Renal cortical epithelial cell (primary cell): ENCODE measurements at places on chromosomes 2 and 18.

DNA sequence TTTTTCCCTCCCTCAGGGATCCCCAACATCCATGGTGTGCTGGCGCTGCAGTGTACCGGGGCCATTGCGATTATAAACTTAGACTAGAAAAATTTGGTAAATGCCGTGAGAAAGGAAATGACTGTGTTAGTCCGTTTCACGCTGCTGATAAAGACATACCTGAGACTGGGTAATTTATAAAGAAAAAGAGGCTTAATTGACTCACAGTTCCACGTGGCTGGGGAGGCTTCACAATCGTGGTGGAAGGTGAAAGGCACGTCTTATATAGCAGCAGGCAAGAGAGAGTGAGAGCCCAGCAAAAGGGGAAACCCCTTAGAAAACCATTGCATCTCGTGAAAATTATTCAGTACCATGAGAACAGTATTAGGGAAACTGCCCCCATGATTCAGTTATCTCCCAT is 44.3 kb downstream of the NTSR2 start:
- DNase-seq: no peak

- no peak for DNase-seq
Measured at GRCh38 chr2:64350996-64351395, 103.0 kb upstream of the LGALSL start.

- peak; percentile 11 for DNase-seq
Measured at GRCh38 chr2:221372159-221372884, 199.8 kb downstream of the EPHA4 start.

GRCh38 chr2:241967467-241968144 is 98.1 kb downstream of the RTP5 start:
- DNase-seq: no peak

DNA sequence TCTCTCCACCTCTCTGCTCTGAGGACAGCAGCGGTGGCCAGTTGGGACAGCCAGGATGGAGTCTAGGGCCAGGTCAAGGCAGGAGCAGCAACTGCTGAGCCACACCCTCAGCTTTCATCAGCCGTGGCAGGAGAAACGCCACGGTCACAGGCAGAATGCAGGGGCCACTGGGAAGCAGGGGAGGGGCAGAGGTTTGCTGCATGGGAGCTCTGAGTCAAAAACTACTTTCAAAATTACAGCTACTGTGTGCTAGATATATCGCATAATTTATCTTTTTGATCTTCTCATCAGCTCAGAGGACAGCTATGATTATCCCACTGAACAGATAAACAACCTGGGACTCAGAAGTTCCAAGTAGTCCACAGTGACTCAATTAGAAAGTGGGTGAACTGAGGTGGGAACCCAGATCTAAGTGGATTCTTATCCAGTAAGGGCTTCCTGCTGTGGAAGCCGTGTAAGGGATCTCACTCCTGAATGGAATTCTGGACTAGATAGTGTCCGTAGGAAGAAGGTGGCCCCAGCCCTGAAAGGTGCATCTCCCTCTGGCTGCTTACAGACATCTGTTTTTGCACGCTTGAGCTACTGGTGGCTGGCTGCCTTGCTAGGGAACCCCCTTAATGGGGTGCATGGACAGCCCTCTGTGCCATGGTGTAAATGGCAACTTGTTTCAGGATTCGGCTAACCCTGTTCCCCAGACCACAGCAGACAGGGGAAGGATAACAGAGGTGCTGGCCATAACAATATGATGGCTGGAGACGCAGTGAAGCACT is 194.6 kb upstream of the SMAD2 start:
- no peak for DNase-seq

DNA sequence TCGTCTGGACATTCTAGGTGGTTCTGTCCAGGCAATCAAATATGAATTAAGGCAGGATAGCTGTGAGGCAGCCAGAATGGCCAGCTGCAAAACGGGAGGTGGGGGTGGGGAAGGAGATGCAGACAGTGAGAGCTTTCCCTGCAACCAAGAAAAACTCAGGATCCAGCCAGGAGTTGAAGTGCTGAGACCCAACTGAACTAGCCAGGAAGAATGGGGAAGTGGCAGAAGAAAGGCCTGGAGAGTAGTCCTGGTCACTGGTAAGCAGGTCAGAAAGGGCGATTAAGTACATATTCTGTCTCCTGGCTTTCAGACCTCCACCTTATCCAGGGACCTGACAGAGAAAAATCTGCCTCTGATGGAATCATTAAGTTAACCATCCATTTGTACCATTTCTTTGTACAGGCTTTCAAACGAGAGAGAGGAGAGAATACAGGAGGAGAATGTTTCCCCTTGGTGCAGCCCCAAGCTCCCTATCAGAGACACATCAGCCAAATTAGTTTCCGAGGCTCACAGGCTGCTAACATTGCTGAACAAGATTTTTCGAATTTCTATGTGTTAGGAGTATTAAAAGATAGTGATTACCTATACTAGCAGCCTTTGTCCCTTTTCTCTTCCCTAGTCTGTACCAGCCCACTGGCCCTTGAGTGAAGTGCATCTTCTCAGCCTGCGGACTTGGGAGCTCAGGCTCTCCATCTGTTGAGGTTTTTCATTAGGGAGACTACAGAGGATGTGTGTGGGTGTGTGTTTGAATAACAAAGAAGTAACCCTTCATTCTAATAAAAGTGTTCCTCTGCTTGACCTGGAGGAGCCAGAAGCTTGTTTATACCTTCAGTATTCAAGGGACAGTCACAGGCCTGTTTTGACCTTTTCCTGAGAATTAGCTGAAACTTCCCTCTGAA is 12.5 kb upstream of the HOXD1 start:
- no peak for DNase-seq

- DNase-seq: peak; percentile 89
Measured at GRCh38 chr2:119536211-119536610, 8.0 kb upstream of the CFAP221 start.

DNA sequence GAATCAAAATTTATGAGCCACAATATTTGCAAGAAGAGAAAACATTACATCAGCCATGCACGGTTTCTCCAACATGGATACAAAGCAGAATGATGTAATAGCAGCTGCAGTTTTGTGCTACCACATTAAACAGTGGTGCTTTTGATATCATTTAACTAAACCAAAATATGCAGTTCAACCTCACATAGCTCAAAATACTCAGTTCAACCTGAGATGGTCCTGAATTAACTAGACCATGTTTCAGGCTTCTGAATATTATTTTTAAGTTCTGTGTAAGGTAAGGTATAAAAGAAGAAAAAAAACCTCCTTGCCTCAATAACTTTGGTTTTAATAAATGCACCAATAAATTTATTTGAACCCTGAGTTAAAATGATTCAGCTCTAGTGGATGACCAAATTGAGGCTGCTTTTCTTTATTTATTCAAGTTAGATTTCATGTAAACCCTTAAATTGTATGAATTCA is 18.8 kb upstream of the TSPYL6 start:
- peak; percentile 9 for DNase-seq

- DNase-seq: no peak
Measured at GRCh38 chr18:34789768-34790344, 79.8 kb downstream of the DTNA start.

GRCh38 chr2:124649001-124649400 is 623.9 kb downstream of the CNTNAP5 start:
- DNase-seq: peak; percentile 79

DNA sequence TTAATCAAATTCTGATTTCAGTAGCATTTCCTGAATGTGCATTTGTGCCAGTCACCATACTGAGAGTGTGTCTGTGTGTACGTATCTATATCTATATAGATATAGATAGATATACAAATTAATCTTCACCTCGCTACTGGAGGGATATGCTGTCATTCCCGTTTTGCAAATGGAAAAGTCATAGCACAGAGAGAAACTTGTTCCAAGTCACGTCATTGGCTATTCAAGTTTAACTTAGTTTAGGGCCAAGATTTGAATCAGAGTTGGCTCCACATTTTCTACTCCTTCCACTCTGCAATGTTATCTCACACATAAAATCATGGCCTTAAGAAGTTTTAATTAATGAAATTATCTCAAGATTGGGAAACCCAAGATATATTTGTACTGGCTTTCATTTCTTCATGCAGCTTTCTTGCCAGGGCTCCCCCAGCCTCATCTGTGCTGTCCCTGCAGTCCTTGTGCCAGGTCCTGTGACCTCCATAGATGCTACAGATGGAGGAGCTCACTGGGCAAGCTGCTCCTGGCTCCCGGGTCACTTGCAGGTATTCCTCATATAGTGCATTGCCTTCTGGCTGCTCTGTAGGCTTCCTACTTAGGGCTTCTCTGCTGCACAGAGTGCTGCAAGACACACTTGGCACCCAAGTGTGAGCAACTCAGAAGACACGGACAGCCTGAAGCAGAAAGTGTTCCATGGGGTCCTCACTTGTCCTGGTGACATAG is 245.8 kb downstream of the KCNS3 start:
- no peak for DNase-seq

- DNase-seq: no peak
Measured at GRCh38 chr2:204863336-204863735, 318.1 kb downstream of the PARD3B start.

DNA sequence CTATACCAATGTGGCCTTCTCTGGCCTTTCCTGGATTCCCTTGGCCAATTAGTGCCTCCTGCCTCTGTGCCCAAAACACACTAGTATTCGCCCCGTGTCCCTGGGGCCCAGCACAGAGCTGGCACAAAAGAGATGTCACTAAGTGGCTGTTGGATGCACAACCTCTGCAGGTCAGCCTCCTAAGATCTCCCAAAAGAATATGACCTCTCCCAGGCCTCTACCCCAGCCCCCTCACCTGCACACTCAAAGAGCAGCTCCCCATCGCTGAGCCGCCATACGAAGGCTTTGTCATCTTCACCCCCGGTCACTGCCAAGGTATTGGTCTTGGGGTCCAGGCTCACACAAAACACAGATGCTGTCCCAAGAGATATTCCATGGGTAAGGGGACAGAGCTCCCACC is 2.7 kb downstream of the AAMP start:
- DNase-seq: no peak

DNA sequence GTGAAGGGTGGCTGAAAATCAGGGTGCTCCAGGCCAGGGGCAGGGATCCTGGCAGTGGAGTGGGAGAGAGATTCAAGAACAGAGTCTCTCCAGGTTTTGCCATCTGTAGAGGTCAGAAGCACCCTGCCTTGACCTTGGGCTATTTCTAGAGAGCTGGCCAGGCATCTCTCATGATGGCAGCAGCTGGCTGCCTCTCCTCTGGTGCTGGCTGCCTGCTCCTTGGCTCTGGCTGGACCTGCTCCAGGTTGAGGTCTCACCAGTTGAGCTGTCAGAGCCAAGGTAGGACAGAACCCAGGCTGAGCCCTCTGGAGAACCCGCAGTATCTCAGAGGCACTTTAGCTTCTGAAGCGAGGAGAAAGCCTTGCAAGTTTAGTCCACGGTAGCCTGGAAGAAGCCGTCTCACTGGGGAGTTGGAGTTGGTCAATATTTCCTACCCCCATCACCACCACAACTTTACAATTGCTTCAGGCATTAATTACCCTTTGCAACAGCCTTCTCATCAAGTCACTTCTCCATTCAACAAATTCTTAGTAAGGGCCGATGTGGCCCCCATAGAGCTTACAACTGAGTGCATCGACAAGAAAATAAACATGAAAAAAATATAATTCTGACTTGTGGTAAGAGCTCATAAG is 25.6 kb downstream of the GNLY start:
- no peak for DNase-seq

GRCh38 chr18:11309172-11309571 is 159.8 kb upstream of the PIEZO2 start:
- no peak for DNase-seq

DNA sequence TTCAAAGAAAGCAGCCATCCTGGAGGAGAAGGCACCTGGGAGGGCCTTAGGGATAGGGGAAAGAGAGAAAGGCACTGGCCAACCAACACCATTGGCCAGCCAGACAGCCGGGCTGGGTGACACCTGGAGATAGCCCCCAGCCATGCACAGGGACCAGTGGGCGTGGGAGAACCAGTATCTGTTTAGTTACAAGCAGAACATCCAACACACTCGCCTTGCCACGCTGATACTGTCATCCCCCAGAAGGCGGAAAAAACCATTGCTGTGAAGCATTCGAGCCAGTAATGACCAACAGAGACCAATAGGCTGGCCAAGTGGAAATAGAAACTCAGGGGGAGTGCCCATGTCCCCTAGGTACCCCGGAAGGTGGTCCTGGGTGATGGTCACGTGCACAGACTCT is 15.5 kb downstream of the ASPRV1 start:
- no peak for DNase-seq

DNA sequence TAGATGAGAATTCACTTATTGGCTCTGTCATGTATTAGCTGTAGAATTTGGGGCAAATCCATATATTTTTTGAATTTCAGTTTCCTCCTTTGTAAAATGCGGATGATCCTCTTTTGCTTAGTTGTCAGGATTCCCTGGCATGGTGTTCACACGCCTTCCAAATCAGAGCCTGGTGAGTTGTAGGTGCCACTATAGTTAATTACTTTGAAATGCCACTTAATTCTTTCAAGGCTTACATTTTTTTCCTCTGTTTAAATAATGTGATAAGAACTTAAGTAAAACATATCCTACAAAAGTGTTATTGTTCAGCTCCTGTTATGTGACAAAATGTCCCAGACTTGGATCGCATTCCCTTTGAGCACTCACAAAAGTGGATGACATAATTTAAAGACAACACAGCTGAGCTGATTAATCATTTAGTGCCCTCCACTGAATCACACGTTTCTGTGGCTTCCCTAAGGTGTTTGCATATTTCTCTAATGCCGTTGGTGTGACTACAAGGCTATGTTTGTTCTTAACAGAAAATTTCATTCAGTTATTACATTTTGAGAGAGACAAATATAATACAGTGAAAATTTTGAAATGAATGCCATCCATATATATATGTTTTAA is 471.2 kb upstream of the CHST9 start:
- peak; percentile 92 for DNase-seq

GRCh38 chr2:212477571-212477970 is 61.0 kb downstream of the ERBB4 start:
- no peak for DNase-seq

GRCh38 chr2:235544689-235544969 is 50.8 kb downstream of the AGAP1 start:
- DNase-seq: no peak

DNA sequence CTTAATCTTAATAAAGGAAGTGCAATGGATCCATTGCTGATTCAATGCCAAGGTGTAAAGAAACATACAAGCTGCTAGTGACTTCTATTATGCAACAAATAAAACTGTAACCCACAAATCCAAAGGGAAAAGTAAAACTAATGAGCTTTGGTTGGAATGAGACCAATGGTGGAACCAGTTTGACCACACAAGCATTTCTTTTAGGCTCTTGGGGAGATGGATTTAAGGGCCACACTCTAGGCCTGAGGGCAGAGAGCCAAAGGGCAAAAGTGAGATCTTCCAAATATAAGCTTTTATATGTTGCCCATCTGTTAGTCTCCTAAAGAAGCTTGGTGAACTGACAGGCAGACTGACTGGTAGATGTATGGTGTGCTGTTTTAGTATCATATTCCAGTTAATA is 41.5 kb upstream of the MMADHC start:
- DNase-seq: no peak

- no peak for DNase-seq
Measured at GRCh38 chr2:3712831-3713503, 9.6 kb downstream of the DCDC2C start.

DNA sequence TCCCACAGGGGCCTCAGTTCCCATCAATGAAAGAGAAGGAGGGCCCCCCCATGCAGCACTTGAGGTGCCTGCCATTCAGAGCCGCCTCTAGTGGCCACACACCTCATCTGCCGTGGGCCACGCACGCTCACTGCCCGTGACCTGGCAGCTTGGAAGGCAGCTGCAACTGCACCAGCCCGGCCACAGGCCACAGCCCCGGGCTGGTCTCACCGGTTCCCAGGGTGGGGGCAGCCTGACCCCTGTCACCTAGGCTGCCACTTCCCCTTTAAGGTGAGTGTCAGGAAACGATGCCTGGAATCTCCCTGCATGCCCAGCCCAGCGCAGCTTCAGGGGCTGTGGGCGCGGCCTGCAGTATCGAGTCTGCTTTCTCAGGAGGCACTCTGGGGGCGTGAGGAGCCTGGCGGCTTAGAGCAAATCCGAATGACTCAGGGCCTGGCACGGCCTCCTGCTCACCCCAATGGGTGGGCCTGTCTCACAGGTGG is 2.6 kb downstream of the MAB21L4 start:
- DNase-seq: peak; percentile 75
